Stimulated activated naive B cell treated with anti-CD40 and anti-IgM and Interleukin-4, amounts not matched to agents 10 μg/mL and 1 μg/mL and 100 μg/mL, for 72 hours (primary cell): ENCODE measurements at places on chromosomes 3 and 15.

DNA sequence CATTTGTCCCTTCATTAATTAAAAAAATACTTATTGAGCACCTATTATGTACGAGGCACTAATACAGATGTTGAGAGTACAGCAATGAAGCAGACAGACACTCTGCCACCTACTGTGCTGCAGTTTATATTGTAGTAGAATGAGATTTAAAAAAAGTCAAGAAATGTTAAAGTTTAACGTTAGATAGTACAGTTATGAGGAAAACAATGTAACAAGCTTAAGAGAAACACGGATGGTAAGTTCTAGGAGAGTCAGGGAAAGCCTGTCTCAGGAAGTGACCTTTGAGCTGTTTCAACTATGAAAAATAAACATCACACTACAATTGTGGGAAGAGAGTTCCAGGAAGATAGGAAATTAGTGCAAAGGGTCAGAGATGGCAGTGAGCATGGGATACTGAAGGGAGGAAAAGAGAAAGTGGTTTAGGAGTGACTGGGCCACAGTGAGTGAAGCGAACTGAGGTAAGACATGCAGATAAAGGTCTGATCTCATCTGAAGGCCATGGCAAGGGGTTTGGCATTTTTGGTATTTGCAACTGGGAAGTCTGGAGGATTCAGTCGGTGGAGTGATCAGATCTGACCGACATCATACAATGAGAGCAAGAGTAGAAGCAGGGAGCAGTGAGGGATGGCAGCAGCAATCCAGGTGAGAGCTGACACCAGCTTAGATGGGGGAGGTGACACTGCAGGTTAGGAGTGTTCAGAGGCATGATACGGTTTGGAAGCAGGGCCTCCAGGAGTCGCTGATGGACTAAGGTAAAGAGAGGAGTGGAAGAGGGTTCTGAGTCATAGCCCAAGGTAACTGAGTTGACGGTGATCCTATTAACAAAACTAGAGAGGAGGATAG is 28.5 kb downstream of the PLSCR4 start:
- no peaks in the 10 kb centered on the region for H3K4me1 ChIP-seq
- no peaks in the 10 kb centered on the region for H3K36me3 ChIP-seq
- H3K4me3 ChIP-seq: no peak overlapping the region
- DNase-seq: no peak
- peaks cover 5% of the 10 kb centered on the region for H3K27me3 ChIP-seq
- no peak overlapping the region for H3K27ac ChIP-seq

DNA sequence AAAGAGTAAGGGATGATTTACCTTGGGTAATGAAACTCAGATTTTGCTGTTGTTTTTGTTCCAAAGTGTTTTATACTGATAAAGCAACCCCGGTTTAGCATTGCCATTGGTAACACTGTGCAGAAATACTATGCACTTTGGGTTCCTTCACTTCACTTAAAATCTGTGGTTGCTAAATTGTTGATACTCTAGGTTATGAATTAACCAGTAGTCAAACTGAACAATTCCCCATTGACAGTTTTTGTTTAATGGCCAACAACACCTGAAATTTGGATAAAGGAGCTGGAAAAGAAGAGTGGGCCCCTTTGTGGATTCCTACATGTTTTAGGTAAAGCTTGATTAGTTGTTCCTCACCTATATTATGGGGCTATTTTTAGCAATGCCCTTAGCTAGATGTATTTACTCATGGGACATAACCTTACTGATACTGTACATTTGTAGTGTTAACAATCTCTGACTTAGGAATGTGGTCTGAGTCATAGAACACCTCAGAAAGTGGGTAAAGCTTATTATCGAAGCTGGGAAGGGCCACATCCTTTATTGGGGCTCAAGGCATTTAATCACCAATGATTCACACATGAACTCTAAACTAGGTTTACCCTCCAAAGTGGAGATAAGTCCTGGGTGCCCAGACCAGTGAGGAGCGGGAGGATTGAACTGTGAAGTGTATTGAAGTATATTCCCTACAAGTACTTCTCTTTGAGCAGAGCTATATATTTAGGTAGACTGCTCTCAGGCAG is 29.5 kb upstream of the THRB start:
- H3K4me1 ChIP-seq: peaks cover 18% of the 10 kb centered on the region
- H3K36me3 ChIP-seq: no peaks in the 10 kb centered on the region
- no peak overlapping the region for H3K27ac ChIP-seq
- H3K27me3 ChIP-seq: peaks cover 17% of the 10 kb centered on the region
- DNase-seq: no peak

DNA sequence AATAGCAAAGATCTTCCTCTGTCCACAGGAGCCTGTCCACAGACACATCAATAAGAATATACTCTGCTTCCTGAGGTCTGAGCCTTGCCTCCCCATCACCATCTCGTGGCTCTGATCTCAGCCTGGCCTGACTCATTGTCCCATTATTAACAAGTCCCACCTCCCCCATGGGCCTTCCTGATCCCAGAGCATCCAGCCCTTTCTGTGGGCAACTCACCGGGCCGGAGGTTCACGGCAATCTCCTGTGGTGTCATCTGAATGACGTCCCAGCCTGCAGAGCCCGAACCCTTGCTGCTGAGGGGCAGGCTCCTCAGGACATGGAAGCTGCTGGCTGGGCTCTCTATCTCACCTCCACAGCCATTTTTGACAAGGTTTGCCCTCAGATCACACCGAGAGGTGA is 28.1 kb downstream of the ITGB5 start:
- no peak for DNase-seq
- peaks cover 11% of the 10 kb centered on the region for H3K27me3 ChIP-seq
- H3K27ac ChIP-seq: no peak overlapping the region
- H3K4me3 ChIP-seq: no peak overlapping the region
- no peaks in the 10 kb centered on the region for H3K36me3 ChIP-seq

DNA sequence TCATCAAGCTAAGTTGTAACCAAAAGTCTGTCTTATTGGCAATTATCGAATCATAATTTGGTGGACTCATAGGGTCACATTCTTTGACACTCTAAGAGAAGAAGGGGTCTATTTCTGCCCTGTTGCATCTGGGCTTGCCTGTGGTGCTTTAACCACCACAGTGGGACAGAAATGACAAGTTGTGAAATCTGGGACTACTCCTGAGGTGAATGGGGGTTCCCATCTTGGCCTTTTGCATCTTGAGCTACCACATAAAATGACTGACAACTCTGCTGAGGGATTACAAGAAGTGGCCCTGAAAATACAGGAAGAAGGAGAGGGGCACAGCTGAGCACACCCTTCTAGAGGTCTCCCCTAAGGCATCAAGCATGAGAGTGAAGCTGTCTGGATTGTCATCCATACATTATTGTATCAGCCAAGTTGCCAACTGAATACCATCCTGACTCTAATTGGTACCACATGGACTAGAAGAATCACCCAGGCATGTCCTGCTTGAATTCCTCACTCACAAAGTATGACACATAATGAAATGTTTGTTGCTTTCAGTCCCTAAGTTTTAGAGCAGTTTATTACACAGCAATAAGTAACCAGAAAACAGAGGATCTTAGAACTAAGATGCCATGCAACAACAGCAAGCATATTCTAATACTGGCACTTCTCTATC is 306.5 kb downstream of the ROBO1 start:
- H3K27me3 ChIP-seq: no peaks in the 10 kb centered on the region
- no peaks in the 10 kb centered on the region for H3K4me1 ChIP-seq
- H3K4me3 ChIP-seq: no peak overlapping the region
- no peaks in the 10 kb centered on the region for H3K36me3 ChIP-seq

GRCh38 chr3:87766721-87767120 is 292.1 kb downstream of the CGGBP1 start:
- H3K4me3 ChIP-seq: no peak overlapping the region
- no peak for DNase-seq
- H3K4me1 ChIP-seq: no peaks in the 10 kb centered on the region
- no peaks in the 10 kb centered on the region for H3K36me3 ChIP-seq
- no peak overlapping the region for H3K27ac ChIP-seq

- peaks cover 78% of the 10 kb centered on the region for H3K4me1 ChIP-seq
- H3K27ac ChIP-seq: peak overlapping the region; percentile 97
Measured at GRCh38 chr3:71225002-71225684, 358.4 kb downstream of the FOXP1 start.

DNA sequence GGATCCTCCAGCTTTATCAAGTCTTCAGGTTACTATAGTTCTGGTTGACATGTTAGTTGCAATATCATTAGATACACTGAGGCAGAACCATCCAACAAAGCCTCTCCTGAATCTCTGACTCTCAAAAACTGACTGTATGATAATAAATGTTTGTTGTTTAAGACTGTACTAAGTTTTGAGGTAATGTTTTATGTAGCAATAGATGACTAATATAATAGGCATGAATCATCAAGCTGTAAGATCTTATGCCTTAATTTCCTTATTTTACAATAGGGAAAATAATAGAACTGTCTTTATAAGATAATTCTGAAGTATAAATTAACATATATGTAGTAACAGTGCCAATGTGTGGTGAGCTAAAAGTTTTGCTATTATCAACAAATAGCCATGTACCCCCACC is 88.9 kb upstream of the TBC1D5 start:
- H3K27ac ChIP-seq: no peak overlapping the region
- H3K4me3 ChIP-seq: no peak overlapping the region
- H3K4me1 ChIP-seq: no peaks in the 10 kb centered on the region
- no peaks in the 10 kb centered on the region for H3K27me3 ChIP-seq

- DNase-seq: no peak
- H3K27me3 ChIP-seq: no peaks in the 10 kb centered on the region
- peaks cover 28% of the 10 kb centered on the region for H3K36me3 ChIP-seq
- H3K4me3 ChIP-seq: no peak overlapping the region
Measured at GRCh38 chr3:124992041-124992440, 57.5 kb upstream of the MUC13 start.

GRCh38 chr3:146803745-146804144 is 198.6 kb upstream of the PLSCR5 start:
- no peaks in the 10 kb centered on the region for H3K36me3 ChIP-seq
- H3K4me1 ChIP-seq: no peaks in the 10 kb centered on the region

DNA sequence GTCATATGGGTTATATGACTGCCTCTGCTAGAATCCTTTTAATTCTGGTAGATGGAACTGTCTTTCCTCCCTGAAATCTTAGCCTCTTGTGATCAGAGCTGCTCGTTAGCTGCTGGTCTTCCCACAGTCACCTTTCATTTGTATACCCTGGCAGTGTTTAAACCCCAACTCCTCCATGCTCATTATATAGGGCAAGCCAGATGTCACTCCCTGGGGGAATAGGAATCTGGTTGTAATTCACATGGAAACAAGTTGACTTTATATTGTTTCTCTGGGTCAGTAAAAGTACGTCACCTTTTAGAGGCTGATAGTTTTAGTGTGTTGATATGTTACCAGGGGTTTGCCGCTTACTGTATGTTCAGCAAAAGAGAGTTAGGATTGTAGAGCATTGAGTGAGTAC is 103.5 kb downstream of the ITPR1 start:
- peak overlapping the region; percentile 26 for H3K4me3 ChIP-seq
- peak overlapping the region; percentile 88 for H3K27ac ChIP-seq
- H3K4me1 ChIP-seq: peaks cover 54% of the 10 kb centered on the region
- DNase-seq: no peak
- no peaks in the 10 kb centered on the region for H3K27me3 ChIP-seq

- DNase-seq: no peak
- no peak overlapping the region for H3K4me3 ChIP-seq
- no peaks in the 10 kb centered on the region for H3K36me3 ChIP-seq
- H3K4me1 ChIP-seq: no peaks in the 10 kb centered on the region
- H3K27me3 ChIP-seq: no peaks in the 10 kb centered on the region
- H3K27ac ChIP-seq: no peak overlapping the region
Measured at GRCh38 chr3:126113238-126113555, 29.3 kb upstream of the SLC41A3 start.

DNA sequence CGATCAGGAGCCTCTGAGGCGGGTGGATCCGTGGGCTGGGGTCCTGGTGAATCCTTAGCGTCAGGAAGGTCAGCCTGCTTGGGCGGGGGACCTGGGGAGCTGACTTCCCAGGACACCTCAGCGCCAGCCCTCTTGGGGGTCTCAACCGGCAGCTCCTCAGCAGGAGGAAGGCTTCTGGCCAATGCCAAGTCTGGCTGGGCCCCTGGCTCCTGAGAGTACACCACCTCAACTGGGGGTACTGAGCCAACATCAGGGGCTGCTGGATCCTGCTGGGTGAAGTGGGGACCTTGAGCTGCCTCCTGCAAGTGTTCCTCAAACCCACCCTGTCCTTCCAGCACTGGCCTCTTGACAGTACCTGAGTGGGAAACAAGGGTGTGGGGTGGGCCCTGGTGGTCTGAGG is 3.1 kb downstream of the PRRT3 start:
- H3K27ac ChIP-seq: no peak overlapping the region
- H3K27me3 ChIP-seq: no peaks in the 10 kb centered on the region
- DNase-seq: no peak
- H3K36me3 ChIP-seq: peaks cover 6% of the 10 kb centered on the region
- H3K4me3 ChIP-seq: no peak overlapping the region
- H3K4me1 ChIP-seq: peaks cover 31% of the 10 kb centered on the region

DNA sequence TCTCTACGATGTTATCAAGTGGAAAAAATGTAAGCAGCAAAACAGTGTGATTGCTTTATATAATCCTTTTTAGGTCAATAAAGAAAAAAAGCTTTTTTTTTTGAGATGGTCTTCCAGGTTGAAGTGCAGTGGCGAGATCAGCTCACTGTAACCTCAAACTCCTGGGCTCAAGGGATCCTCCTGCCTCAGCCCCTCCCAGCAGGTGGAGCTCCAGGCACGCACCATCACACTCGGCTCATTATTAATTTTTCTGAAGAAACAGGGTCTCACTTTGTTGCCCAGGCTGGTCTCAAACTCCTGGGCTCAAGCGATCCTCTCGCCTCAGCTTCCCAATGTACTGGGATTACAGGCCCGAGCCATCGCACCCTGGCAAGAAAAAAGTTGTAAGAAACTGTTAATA is 17.3 kb downstream of the RNF168 start:
- DNase-seq: no peak
- H3K4me1 ChIP-seq: no peaks in the 10 kb centered on the region
- no peak overlapping the region for H3K27ac ChIP-seq

GRCh38 chr3:108041253-108041652 is 49.6 kb downstream of the CD47 start:
- peak overlapping the region; percentile 76 for H3K27ac ChIP-seq
- DNase-seq: no peak
- H3K4me3 ChIP-seq: no peak overlapping the region

GRCh38 chr15:62578546-62578945 is 413.5 kb upstream of the C2CD4B start:
- peaks cover 6% of the 10 kb centered on the region for H3K27me3 ChIP-seq
- no peaks in the 10 kb centered on the region for H3K36me3 ChIP-seq
- peaks cover 8% of the 10 kb centered on the region for H3K4me1 ChIP-seq
- no peak for DNase-seq

GRCh38 chr15:84079885-84080777 is 155.4 kb upstream of the GOLGA6L4 start:
- peak overlapping the region; percentile 37 for H3K27ac ChIP-seq
- peak; percentile 32 for DNase-seq
- peak overlapping the region; percentile 85 for H3K4me3 ChIP-seq
- peaks cover 76% of the 10 kb centered on the region for H3K27me3 ChIP-seq
- H3K36me3 ChIP-seq: no peaks in the 10 kb centered on the region
- peaks cover 8% of the 10 kb centered on the region for H3K4me1 ChIP-seq
